Hippocampal formation (tissue), 2 donors: ENCODE measurements at places on chromosomes 5 and 9.

DNA sequence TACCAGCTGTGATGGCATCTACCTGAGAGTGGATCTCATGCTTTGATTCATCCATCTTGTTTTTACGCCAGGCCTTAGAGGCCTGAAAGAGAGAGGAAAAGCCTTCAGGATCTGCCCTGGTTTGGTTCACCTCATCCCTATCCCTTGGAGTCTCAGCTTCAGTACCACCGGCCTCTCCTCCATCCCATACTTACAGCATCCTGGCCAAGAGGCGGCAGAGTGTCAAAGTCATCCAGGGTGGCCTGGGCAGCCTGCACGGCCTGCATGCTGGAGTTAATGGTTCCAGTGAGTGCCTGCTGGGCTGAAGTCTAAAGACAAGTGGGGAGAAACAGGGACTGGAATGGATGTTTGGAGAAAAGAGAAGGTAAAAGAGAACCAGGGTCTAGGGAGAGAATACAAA, 12.4 kb downstream of the TLN1 start:
- DNase-seq = no peak

DNA sequence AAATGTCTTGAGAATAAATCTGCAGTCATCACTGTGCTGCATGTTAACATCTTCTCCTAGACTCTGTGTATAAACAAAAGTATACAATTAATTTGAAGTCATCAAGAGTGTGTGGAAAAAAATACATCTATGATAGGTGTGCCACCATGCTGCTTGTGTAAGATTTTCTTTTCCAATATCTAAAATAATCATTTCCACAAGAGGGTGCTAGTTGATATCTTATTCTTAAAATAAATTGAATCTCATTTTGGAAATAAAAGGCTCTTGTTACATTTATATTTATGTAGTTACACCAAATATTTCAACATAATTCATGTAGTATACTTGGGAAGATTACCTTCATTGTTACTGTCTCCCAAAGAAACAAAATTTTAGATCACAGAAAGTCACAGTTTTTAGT, 14.1 kb upstream of the MOCS2 start:
- DNase-seq = no peak

GRCh38 chr5:33059081-33059480, 348.0 kb downstream of the NPR3 start:
- DNase-seq = no peak

DNA sequence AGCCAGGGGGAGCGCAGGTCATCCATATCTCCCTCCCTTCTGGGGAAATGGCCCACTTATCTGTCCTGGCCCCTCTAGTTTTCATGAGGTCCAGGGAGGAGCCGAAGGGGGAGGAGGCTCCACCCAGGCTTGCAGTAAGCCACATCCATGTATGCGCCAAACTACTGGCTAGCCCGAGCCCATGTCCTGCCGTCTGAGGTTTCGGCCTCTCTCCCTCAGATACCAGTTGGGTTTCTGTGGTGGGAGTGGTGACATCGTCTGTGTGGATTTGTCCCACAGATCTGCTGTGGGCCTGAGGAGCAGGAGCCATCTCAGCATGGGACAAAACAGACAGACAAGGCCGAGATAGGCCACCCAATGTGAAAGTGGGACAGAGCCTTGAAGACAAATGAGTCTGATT, 78.3 kb upstream of the ORM1 start:
- no peak for DNase-seq

DNA sequence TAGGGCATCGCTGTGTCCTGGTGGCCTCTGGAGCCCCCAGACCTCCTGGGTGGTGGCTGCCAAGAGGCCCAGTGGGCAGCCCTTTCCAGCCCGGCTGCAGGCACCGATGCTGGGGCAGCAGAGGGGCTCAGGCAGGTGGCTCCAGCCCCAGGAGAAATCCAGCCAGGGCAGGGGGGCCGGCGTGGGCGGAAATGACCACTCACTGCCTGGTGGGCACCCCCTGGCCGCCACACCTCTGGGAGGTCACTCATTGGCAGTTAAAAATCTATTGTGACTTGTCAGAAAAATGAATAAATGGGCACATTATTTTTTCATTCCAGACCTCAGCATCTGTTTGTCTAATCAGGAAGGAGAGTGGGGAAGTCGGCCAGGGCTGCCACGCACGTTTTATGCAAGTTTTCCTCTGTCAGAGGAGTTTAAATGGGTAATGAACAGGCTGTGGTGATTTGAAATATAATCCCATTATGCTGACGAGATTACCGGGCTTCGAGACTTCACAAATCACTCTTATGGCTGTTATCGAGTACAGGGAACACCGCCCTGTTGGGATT, 171.9 kb downstream of the GAPVD1 start:
- no peak for DNase-seq

- no peak for DNase-seq
Observed at GRCh38 chr5:146751781-146752401, 126.7 kb downstream of the PPP2R2B start.
